ENCODE measurements at places on chromosomes 16 and 17.

DNA sequence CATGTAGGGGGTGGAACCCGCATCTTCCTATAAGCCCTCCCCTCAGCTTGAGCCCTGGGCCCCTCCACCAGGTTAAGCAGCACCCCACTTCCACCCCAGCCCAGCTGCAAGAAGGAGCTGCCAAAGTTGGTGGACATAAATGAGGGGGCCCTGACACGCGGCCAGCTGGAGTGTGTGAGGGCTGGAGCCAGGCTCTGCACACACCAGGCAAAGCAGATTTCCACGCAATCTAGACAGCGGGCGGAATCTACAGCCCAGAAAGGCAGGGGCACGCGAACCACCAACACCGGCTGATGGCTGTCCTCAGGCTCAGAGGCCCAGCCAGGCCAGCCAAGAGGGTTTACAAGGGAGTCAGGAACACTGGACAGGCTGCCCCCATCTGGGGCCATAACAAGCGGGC, 171.2 kb downstream of the ZNF423 start:
- DNase-seq, result no peak

- DNase-seq, result no peak
Observed at GRCh38 chr17:15941781-15942180, 3.1 kb upstream of the ADORA2B start.

- peak; percentile 38 for DNase-seq
Observed at GRCh38 chr16:49855280-49855821, 561 bp downstream of the ZNF423 start.

- DNase-seq, result no peak
Observed at GRCh38 chr17:64063088-64063487, 42.7 kb upstream of the ICAM2 start.

DNA sequence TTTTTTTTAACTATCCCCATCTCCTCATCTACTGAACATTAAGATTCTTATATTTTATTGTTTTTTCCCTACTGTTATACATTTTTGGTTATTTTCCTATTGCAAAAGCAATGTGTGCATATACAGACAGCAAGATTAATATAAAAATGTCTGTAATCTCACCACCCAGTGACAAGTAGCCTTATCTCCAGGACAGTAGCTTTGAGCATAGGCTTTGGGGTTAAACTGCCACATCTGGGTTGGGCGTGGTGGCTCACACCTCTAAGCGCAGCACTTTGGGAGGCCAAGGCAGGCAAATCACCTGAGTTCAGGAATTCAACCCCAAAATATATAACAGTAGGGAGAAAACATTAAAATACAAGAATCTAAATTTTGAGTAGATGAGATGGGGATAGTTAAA, 27.4 kb upstream of the SSTR2 start:
- DNase-seq, result no peak

DNA sequence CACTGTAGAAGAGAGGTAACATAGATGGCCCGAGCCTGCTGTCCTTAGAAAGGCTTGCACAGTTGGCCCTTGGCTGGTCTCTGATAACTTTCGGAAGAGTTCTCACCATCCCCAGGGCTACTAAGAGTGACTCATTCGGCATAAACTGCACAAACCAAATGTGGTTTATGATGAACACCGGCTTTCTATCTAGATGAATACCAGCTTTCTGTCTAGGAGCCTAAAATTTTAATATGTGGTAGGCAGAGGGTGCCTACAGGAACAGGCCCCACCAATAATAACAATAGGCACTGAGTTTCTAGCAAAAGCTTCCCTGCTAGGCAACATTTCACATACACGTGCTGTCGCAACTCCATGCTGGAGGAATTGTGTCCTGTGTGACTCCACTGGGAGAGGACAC, 15.4 kb downstream of the CNOT1 start:
- DNase-seq, result no peak

DNA sequence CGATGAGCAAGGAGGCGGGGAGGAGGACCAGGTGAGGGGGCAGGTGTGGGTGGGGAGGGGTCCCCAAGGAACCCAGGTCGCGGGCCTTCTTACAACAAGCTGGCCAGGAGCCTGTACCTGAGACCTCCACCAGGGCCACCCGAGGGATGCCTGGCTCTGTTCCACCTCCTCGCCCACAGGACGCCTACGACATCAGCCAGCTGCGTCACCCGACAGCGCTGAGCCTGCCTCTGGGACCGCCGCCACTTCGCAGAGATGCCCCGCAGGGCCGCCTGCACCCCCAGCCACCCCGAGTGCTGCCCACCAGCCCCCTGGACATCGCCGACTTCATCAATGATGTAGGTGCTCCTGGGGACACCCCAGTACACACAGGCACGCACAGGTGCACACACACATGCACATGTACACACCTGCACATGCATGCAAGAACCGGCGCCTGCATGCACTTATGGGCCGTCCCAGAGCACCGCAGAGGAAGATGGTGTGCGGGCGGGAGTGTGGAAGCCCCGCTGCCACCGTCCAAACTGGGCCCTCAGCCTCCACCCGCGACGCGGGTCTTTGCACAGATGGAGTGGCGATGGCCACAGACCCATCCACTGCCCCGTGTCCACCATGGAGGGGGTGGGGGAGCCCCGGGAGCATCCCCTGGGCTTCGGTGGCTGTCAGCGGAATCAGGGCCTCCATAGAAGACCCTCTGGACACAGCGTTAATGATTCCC, 6.6 kb downstream of the SLC22A31 start:
- DNase-seq, result no peak

- DNase-seq, result no peak
Observed at GRCh38 chr16:84298376-84298899, 3.8 kb downstream of the WFDC1 start.

DNA sequence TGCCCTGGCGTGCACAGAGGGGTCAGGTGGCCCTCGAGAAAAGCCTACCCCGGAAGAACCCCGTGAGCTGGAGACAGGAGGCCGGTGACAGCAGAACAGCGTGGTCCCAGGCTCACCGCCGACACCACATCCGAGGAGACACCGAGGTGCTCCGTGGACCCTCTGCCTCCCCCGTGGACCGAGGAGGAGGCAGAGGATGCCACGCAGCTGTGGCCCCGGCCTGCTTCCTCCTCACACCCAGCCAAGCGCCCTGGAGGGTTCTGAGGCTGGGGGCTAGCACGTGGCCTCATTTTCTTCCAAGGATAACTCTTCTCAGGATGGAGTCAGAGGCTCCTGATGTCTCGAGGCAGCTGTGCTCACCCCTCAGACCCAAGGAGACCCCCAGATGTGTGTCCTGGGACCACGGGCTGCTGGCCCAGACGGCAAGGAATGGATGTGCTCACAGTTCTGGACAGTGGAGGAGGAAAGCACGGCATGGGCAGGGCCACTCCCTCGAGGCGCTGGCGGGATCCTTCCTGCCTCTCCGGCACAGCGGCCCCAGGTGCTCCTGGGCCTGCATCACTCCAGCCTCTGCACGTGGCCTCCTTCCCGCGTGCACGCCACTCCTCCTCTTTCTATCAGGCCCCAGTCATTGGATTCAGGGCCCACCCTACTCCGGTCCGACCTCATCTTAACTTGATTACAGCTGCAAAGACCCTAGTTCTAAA, 4.4 kb upstream of the PVALEF start:
- DNase-seq, result no peak

GRCh38 chr16:62676306-62676705, 640.1 kb upstream of the CDH8 start:
- DNase-seq, result no peak

GRCh38 chr17:64073771-64074703, 53.6 kb upstream of the ICAM2 start:
- DNase-seq, result no peak

DNA sequence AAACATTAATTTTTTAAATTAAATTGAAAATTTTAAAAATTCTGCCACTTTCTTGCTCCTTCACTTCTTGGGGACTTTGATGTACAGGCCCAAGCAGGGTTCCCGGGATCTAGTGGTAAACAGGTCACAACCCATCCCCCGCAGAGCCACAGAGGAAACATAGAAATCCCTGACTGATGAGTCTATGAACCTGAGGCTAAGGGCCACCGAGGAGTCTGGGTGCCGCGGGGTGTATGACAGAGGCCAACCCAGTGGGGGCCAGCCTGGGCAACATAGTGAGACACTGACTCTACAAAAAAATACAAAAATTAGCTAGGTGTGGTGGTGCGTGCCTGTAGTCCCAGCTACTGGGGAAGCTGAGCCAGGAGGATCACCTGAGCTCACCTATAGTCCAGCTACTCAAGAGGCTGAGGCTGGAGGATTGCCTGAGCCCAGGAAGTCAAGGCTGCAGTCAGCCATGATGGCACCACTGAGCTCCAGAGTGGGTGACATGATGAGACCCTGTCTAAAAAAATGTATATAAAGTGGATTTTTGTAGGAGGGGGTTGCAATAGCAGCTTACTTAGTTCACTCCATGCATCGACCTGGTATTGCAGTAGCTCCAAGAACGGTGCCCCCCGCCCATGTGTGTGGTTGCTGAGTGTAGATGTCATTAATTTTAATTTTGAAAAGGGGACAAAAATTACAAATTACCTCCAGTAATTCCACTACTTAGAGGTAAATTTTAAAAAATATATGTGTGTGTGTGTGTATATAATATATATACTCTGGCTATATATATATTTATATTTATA, 9.2 kb upstream of the FLYWCH1 start:
- no peak for DNase-seq
